ENCODE measurements at places on chromosomes 11 and 22.
A peak's percentile ranks its signal among the peaks of the same experiment; 100 is the strongest.

- DNase-seq, result peak; percentile 36
Observed at GRCh38 chr11:85886089-85887056, 31.2 kb downstream of the CCDC83 start.

- DNase-seq, result no peak
Observed at GRCh38 chr22:36435516-36436415, 45.7 kb downstream of the TXN2 start.

DNA sequence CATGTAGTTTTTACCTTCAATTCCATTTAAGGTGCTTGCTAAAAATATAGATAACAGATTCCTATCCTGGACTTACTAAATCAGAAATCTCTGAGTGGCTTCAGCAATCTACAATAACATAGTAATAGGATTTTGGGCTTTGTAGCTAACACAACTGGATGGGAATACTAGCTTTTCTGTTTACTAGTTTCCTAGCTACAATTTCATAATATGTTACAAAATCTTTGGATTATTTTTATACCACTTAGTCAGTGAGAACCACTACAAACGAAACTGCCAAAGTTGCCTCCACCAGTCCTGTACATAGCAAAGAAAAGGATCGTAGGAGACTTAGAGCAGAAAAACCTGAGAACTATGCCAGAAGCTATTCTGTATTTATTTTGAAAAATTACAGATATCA lies 87.7 kb upstream of the ANO3 start:
- DNase-seq, result peak; percentile 71

DNA sequence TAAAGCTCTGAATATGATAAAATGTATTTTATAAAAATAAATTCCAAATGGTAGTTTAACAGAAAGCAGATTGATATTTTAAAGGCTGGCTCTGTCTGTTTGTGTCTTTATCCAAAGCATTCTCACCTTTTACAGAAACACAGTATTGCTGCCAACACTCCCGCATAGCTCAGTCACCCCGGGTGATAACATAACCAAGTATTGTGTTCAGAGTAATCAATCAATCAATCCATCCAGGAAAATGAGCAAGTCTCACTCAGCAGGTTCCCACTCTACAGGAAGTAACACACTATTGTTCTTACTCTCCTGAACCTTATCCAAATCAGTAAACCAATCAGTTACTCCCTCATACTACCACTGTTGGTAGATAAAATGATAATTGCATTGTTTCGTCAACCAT lies 203.4 kb downstream of the LRRC4C start:
- DNase-seq, result no peak

GRCh38 chr22:43293259-43293654 lies 49.9 kb downstream of the SCUBE1 start:
- no peak for DNase-seq

DNA sequence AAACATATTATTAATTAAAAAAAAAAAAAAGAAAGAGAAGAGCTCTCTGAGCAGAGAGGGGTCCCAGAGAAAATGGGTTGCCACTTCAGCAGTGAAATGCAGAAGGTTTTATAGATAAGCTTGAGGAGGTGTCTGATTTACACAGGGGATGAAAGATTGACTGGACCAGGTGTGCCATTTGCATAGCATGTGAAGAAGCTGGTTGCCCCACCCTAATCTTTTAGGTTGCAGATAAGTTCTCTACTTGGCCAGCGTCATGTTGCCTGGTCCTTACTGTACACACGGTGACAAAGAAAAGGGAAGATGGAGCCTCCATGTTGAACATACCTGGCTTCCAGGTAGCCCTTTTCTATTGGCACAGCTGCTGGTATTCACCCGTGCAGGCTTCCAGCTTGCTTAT lies 41.4 kb downstream of the MS4A2 start:
- DNase-seq, result no peak

- peak; percentile 68 for DNase-seq
Observed at GRCh38 chr11:68889948-68890446, 13.6 kb downstream of the MRPL21 start.

DNA sequence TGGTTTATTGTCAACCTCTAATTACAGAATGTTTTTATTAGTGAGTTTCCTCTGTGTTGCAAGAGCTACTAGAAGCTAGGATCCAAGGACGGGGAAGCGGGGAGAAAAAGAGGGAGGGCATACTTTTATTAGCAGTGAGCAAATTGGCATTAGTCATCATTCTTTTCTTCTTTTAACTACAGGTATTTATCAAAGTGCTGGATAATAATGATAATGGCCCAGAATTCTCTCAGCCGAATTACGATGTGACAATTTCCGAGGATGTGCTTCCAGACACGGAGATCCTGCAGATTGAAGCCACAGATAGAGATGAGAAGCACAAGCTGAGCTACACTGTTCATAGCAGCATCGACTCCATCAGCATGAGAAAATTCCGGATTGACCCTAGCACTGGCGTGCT lies 179.7 kb upstream of the MTNR1B start:
- DNase-seq, result no peak

DNA sequence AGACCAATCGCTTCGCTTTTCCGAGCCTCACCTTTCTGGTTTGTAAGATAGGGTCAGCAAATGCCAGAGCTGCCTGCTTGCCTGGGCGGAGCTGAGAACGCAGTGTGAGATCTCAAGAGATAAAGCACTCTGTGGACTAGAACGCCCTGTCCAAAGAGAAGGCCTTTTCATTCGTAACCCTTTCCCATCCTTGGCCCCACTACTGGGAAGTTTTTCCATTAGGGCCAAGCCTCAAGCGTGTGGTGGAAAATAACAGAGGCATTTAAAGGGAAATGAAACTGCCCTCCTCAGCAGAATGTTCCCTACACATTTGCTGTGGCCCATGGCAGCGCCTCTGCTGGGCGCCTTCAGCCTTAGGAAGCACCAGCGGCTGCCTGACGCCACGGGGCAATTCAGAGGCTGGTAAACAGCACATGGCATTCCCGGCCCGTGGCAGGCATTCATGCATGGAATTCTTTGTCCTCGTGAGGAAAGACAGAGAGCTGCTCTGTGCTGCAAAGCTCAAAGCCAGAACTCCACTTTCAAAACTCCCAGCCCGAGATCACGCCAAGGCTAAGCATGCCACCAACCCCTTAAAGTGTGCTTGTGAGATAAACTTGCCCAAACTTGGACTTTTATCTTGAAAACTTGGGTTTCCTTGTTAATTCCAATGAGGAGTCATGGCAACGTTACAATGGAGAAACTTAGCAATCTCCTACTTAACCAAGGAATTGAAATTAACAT lies 38.1 kb downstream of the AHNAK start:
- DNase-seq, result peak; percentile 59

DNA sequence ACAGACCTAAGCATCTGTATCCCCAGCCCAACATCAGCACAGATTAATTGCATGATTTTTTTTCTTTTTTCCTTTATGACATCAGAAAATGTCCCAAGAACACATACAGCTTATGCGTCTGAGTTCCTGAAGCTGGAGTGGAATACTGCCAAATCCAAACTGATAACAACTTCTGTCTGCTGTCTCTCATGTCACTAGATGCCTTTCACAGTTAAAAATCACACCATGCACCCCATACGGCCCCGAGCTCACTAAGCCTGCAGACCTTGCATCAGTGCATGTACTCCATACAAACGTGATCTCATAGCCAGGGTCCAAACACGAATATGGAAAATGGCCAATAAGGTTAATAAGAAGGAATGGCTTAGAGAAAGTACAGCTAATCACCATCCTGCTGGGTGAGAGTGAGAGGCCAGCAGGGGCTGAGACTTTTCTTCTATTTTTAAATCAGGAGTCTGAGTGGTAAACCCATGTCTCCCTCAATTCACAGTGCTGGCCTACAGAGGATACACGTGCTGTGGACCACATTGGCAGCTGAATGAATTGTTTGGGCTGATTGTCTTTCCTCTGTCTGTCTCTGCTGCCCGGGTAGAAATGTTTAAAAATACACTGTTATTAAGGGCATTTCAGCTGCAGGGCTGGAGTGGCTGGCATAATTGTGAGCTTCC lies 350.6 kb upstream of the RAG2 start:
- DNase-seq, result no peak

DNA sequence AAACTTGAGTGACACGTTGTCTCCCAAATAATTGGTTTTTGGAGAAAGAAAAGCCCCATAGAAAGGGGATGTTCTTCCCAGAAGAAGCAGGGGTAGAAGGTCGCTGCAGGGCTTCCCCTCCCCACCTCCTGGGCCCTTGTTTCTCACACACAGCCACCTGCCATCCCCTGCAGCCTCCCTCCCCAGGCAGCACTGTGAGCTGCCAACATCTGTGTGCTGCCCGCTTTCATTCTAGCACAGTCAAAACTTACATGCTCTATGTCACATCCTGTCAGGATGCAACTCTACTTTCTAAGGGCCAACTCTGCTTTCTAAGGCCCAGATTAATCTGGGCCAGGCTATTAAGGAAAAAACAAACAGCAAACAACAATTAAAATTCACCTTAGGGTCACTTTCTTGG lies 309.4 kb upstream of the ZC3H12C start:
- DNase-seq, result no peak

GRCh38 chr22:37329238-37330140 lies 47.2 kb downstream of the CYTH4 start:
- DNase-seq, result peak; percentile 34

GRCh38 chr22:46251266-46251665 lies 1.2 kb upstream of the CDPF1 start:
- no peak for DNase-seq

GRCh38 chr11:62539238-62539925 lies 7.2 kb downstream of the AHNAK start:
- peak; percentile 79 for DNase-seq

DNA sequence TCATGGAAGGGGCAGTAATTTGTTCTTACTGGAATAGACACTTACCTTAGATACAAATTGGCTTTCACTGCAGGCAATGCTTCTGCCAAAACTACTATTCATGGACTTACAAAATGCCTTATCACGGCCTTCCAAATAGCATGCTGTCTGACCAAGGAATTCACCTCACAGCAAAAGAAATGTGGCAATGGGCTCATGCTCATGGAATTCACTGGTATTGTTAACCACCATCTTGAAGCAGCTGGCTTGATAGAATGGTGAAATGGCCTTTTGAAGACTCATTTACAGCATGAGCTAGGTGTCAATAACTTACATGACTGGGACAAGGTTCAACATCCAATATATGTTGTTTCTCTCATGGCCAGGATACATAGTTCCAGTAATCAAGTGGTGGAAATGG lies 21.9 kb downstream of the OR5B21 start:
- DNase-seq, result no peak

GRCh38 chr11:70713988-70714665 lies 315.8 kb downstream of the CTTN start:
- DNase-seq, result no peak

DNA sequence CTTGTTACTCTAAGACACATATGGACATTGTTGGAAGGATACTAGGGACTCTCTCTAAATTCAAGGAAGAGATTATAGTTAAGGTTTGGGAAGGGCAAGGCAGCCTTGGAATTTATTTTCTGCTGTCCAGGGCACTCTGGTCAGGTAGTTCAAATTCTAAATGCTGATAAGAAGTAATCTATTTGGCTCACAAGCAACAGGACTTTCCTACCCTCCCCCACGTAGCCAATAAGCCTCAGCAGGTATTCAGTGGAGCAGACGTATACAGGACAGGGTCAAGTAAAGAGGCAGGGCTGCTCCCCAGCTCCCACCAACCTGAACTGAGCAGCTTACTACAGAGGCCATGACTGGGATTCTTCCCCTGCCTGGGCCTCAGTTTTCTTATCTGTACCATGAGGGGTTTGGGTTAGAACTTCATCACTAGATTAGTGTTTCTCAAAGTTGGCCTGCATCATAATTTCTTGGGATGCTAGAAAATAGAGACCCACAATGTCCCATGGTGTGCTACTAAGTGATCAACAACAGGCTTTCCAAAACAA lies 6.1 kb upstream of the INSC start:
- no peak for DNase-seq

GRCh38 chr22:36017651-36018091 lies 11.0 kb downstream of the RBFOX2 start:
- DNase-seq, result no peak

- DNase-seq, result no peak
Observed at GRCh38 chr11:87275176-87275575, 237.4 kb downstream of the TMEM135 start.

DNA sequence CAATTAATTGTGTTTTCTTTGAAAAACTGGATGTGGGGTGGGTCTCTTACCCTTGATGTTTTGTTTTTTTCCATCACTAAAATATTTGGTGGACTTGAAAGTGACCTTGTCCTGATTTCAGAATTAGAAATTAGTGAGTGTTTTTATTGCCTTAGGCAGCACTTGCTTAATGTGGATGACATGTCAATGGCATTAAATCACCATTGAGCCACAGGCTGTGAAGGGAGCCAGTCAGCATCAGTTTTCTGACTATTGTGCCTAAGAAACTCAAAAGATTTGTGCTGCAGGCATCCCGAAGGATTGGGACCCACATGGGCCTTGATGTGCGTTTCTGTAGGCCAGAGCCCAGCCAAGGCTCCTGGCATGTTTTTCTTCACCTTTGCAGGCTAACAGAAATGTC lies 53.8 kb downstream of the SWAP70 start:
- no peak for DNase-seq

- no peak for DNase-seq
Observed at GRCh38 chr11:16377746-16378145, 21.4 kb upstream of the SOX6 start.

GRCh38 chr11:46666516-46666915 lies 33.9 kb downstream of the ARHGAP1 start:
- DNase-seq, result no peak

- DNase-seq, result peak; percentile 82
Observed at GRCh38 chr22:31496007-31496734, at the start of gene SFI1. TSS of gene SFI1 (plus strand) at chr22:31496536. CDS start at chr22:31508285, 11,749 bp downstream.

GRCh38 chr11:77411717-77412441 lies 62.0 kb downstream of the PAK1 start:
- DNase-seq, result peak; percentile 79

DNA sequence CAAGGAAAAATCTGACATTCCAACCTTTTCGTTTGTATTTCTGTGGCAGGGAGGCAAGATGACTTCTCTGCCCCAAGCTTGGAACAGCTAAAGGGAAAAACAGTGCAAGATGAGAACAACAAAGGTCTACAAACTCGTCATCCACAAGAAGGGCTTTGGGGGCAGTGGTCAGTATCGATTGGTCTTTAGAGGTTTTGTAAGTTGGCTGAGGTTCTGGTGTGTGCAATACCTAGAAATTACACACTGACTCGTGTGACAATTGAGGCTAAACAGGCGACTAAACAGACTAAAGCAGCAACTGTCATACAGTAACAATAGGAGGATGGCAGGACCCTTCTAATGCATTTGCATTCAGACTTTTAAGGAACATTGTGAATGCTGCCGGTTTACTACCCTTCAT lies 994 bp downstream of the DEPDC5 start:
- no peak for DNase-seq

- no peak for DNase-seq
Observed at GRCh38 chr11:62353841-62354240, 16.6 kb downstream of the ASRGL1 start.
